Germinal center (tissue), 1 donor: ENCODE measurements at places on chromosomes 4 and X.

DNA sequence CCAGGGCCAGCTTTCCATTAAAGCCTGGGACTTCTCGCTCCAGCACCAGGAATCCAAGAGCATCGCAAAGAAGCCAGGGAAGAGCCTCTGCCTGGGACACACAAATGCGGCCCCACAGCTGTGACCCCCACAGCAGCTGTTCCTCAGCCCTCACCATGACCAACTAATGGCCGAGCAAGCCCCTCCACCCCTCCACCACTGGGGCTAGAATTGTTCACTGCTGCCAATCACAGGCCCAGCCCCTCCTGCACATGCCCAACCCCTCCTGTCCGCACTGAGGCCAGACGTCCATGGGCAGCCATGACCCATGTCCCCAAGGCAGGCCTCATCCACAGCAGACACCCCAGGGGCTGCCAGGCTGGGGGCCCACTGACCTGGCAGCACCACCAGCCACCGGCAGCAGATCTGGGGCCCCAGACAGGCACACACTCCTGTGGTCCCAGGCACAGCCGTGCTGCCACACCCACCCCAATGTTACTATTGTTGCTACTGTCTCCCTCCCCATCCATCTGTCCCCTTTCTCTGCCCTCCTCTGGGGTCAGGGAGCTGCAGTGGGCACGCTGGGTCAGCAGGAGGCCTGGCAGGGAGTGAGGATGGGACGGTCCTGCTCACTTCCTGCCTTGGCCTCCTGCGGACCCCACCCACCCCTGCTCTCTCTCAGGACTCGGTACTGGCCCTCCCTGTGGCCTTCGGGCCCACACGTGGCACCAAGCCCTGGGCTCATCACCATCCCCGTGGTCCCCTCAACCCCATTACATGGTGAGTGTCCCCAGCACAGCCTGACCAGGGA, 56.0 kb downstream of the ZFYVE28 start:
- DNase-seq, result no peak

DNA sequence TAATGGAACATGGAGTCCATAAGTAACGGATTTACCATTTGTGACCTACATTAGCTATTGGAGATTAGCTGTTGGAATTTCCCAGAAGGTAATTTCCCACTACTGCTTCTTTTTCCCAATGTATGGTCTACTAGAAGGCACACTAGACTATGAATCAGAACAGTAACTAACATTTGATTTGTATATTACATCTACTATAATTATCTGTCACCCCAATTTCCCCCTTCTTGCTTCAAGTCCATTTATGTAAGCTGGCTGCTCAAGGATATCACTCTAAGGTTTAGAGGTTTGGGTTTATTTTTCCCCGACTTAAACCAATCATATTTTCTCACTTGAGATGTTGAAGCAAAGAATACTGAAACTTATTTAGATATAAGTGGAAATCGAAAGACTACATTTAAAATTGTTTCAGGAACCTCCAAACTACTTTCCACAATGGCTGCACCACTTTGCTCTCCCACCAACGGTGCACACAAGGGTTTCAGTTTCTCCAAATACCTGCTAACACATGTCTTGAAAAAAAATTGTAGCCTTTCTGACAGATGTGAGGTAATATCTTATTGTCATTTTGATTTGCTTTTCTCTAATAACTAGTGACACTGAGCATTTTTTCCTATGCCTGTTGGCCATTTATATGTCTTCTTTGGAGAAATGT, 33.3 kb upstream of the H2AZ1 start:
- no peak for DNase-seq

DNA sequence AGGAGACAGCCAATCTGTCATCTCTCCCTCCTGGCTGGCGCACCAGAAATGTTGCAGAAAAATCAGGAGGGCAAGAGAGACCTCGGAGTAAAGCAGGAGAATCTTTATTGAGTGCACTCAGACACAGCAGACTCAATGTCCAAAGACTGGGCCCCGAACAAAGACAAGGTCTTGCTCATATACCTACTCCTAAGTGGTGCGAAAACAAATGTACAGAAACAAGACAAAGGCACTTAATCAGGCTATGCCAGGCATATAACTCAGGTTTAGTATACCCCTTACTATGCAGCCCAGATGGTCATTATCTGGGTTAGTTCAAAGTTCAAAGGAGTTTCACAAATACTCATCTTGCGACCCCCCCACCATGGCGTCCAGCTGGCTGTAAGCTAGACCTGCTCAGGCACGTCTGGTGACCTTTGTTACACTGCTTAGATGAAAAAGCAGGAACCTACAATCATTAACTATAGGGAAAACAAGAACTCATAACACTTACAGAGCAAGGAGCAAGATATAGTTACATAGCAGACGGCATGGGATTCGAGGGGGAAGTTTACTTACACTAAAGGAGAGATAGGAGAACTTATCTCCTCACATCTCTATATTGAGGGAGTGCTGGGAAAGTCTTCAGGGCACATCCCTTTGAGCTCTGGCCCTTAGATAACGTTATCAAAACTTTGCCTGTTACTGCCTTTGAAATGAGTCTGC, 27.5 kb downstream of the SULT1E1 start:
- DNase-seq, result no peak

DNA sequence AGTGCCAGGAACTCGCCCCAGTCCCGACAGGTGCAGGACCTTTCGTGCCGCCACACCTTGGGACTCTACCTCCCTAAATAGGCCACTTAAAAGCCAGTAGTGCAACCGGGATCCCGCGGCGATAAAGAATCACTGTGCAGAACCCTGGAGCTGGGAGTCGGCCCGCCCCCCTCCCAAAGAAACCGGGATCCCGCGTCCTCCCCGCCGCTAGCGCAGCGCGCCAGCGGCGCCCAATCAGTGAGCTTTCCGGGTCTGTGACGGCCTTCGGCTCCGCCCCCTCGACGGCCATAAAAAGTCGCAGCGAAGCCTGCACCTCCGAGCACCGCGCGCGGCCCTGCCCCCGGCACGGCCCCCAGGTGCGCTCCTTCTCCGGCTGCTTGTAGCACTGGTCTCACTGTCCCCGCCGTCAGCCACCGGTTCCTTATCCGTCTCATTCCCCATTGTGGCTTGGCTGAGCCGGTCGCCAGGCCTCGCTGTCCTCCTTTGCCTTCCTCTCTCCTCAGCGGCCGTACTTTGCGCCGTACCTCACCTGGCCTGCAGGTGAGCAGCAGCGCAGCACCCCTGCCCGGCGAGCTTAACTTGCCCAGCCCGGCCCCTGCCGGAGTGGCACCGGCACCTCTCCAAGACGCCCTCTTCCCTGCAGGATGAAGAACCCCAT, at the start of gene LRAT:
LRAT (plus strand) TSS at position 318 of the 658 bp plus-strand sequence; CDS start at position 645, 327 bp downstream.
- DNase-seq, result peak; percentile 56

DNA sequence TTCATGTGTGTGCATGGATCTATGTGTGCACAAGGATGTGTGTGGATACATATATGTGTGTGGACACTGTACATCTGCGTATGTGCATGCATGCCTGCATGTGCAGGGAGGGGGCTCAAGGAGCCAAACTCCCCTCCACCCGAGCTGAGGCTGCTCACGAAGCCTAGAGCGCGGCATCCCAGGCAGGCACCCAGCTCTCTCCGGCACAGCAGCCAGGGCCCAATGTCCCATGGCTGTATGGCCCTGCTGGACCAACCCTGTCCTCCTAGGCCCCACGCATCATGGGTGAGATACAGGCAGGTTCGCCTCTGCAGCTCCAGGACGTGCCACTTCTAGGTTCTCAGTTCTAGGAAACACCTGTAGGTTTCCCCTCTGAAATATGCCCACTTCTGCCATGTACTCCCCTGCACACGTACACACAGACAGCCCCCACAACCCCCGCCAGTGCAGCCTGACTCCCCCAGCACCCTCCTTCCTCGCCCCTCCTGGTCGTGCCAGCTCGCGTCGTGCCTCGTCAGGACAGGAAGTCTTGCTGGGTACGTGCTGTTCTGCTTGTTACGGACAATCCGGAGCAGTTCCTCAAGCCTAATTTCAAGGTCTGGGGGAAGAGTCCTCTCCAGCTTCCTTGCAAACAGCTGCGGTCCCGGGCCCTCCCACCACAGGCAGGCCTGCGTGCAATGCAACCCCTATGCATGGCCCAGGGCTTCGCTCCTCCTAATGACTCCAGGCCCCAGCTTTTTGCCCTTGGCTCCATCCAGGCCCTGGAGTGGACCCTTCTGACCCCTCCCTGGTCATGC, 3.2 kb upstream of the ADRA2C start:
- DNase-seq, result no peak

DNA sequence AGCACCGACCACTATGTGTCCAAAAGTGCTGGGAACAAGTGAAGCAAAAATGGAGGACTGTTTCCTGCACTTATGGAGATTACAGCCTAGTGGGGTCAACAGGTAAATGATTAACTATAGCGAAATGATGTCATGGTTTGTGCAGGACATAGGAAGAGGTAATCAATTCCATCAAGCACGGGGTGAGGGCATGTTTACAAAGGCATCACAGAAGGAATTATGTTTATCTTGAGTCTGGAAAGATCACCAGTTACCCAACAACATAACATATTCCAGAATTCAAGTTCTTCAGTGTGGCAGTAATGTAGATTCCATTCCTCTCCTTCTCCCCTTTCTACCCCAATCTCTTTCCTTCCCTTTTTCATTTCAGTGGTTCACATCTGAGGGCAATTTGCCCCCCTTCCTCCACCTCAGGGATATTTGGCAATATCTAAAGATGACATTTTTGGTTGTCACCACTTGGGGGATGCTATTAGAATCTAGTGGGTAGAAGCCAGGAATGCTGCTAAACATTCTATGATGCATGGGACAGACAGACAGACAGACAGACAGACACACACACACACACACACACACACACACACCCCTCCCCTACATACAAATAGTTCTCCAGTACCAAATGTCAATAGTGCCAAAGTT, 24.1 kb downstream of the FAM47E start:
- DNase-seq, result no peak

DNA sequence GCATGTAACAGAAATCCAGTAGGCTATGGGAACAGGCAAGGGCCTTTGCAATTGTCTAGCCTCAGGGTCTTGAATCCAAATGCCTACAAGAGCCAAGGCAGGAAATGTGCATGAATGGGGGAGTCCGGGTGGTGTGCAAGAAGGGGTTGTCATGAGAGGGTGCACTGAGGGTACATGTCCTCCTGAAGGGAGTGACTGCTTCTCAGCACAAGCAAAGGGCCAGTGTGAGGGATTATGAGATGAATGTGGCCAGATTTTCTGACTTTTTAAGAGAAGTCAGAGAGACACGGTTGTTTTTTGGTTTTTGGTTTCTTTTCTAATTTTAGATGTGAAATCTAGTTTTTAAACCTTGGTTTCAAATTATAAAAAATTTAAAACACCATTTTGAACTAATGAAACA, 76.5 kb upstream of the LSM6 start:
- DNase-seq, result no peak
